Placental epithelial cell (primary cell): ENCODE measurements at places on chromosomes 1 and 21. TPM values are rescaled to one million over a fixed set of nuclear protein-coding genes. Genes with fewer than 3 reads are reported as not detected.

Gene ATAD3C
- total RNA-seq = 3.5 TPM in 2 replicates

Gene LCE3D
- not detected in 2 replicates for total RNA-seq

Gene ECM1
- total RNA-seq = 18.4 and 27.9 TPM in 2 replicates

Gene CFAP107
- total RNA-seq = not detected in 2 replicates

Gene DNAJC11
- total RNA-seq = 18.1 and 23.7 TPM in 2 replicates

Gene PGLYRP3
- not detected in 2 replicates for total RNA-seq

Gene TCHHL1
- not detected in 2 replicates for total RNA-seq

Gene DPT
- not detected in 2 replicates for total RNA-seq

Gene LRRC38
- not detected in 2 replicates for total RNA-seq
